ENCODE measurements at places on chromosomes 5 and 9. TPM values are rescaled to one million over a fixed set of nuclear protein-coding genes. Genes with fewer than 3 reads are reported as not detected.

DNA sequence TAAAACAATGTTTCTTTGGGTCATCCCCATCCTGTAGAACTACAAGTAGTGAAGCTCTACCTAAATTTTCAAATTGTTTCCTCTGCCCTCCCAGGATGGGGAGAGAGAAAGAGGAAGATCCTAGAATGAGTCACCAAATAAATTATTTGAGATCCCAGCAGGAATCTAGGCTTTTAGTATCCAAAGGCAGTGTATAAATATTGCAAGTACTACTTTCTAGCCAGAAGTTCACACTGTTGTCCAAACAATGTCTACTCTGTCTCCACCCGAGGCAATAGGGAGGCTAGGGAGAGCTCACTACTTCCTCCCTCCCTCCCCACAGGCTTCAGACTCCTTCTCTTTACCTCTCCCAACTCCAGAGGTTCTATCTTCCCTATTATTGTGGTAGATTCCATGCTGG, 362.8 kb downstream of the MRPS30 start:
- no peak for DNase-seq

ZNF483 gene
- total RNA-seq = 5.6 TPM

GRCh38 chr5:345404-346195, 24.1 kb downstream of the AHRR start:
- DNase-seq = no peak

- peak; percentile 29 for DNase-seq
Observed at GRCh38 chr9:111700776-111701175, 39.4 kb downstream of the GNG10 start.

DNA sequence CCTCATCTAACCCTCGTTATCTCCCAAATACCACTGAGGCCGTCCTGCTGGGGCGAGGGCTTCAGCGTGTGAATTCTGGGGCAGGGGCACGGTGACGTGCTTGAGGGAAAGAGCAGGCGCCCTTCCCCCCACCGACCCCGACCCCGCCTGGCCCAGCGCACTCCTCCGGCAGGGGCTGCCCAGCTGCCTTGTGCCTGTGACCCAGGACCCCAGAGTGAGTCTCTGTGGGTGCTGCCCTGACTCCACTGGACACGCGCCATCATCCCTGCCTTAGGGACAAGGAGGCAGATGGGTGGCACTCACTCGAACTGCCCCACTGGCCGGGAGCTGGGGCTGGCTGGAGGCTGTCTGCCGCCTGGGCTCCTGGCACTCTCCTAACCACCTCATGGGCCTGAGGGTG, 136.2 kb upstream of the LPCAT1 start:
- DNase-seq = no peak

GRCh38 chr5:82422751-82423181, 144.6 kb upstream of the RPS23 start:
- DNase-seq = peak; percentile 31

ABO gene
- not detected for total RNA-seq

DNA sequence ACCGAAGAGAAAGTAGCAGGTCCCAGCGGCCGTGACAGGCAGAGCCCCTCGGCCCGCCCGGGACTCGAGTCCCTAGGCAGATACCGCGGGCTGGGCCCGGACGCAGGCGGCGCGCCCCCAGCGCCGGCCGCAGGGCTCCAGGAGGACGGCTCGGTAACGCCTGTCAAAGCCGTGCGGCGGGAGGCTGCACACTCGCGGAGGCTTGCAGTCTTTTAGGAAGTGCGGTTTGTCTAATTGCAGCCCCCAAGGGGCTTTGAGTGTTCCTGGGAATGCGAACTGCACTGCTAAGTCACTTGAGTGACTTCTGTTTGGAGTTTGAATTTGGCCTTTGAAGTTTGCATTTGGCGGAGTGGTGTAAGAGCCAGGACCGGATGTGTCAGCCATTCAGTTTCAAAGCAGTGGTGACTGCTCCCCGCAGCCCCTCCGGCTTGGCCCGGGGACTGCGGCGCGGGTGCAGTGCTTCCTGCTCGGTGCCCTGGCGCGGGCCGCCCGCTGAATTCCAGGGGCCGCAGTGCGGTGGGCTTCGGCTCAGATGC, 1.3 kb downstream of the MAP3K1 start:
- peak; percentile 77 for DNase-seq

GRCh38 chr5:67793418-67793817, 422.1 kb upstream of the PIK3R1 start:
- no peak for DNase-seq

SPINK7 gene
- total RNA-seq = not detected

ARAP3 gene
- total RNA-seq = 7.7 TPM

ORM1 gene
- total RNA-seq = not detected

SHOC1 gene
- total RNA-seq = under 0.01 TPM

DNA sequence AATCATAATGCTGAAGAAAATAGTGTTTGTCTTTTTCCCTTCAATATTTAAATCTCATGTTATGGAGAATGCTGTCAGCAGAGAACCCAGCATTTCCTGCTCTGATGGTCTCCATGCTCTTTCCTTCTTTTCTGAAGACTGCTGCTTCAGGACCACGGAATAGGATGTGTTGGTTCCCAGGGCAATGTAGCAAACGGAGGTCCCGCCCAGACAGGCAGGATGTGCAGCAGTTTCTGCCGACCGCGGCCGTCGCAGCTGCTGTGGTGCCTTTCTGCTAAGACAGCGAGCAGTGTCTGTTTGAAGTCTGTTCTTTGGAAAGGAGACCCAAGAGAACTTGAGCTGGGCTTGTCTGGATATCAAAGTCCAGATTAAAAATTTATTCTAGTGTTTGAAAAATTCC, 654.3 kb downstream of the CCDC171 start:
- peak; percentile 68 for DNase-seq

DNA sequence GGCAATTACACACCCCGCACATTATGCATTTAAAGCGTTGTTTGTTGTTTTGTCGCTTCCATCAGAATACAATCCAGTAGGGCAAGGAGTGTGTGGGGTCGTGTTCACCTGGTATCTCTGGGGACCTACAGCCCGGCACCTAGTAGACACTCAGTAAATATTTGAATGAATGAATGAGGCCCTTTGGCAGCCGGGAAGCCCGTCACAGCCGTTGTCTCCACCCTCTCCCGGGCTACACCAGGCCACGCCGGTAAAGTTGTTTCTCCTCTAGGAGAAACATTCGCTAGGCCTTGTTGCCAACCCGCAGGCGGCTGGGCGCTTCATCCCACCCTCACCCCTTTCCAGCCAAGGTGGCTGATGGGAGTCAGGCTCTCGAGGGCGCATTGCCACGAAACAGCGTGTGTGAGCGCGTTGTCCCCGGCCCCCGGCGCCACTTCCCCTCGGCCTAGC, 876 bp upstream of the JAK2 start:
- DNase-seq = no peak

DNA sequence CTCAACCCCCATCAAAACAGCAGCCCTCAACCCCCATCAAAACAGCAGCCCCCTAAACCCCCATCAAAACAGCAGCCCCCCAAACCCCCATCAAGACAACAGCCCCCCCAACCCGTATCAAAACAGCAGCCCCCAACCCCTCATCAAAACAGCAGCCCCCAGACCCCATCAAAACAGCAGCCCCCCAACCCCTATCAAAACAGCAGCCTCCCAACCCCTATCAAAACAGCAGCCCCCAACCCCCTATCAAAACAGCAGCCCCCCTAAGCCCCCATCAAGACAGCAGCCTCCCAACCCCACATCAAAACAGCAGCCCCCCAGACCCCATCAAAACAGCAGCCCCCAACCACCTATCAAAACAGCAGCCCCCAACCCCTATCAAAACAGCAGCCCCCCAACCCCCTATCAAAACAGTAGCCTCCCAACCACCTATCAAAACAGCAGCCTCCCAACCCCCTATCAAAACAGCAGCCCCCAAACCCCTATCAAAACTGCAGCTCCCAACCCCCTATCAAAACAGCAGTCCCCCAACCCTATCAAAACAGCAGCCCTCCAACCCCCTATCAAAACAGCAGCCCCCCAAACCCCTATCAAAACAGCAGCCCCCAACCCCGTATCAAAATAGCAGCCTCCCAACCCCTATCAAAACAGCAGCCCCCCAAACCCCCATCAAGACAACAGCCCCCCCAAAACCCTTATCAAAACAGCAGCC, 1.2 kb downstream of the TPPP start:
- DNase-seq = no peak

DNA sequence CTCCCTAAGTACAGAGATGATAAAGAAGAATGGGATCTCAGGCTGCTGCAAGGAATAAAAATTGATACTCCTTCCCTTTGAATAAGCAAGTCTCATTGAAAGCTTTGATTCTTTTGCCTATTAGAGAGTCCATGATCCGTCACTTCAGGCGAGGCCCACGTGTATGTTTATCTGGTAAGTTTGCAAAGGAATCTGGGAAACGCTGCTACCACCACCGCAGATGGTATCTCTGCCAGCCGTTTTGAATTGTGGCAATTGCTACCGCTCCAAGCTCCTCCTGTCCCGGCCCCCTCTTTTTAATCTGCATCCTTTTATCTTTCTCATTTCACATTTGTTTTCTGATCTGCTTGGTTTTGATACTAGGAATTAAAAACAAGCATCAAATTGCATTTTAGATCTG, 42.9 kb upstream of the GRIA1 start:
- DNase-seq = no peak

GRCh38 chr5:147465747-147466146, 44.1 kb downstream of the DPYSL3 start:
- no peak for DNase-seq

DNA sequence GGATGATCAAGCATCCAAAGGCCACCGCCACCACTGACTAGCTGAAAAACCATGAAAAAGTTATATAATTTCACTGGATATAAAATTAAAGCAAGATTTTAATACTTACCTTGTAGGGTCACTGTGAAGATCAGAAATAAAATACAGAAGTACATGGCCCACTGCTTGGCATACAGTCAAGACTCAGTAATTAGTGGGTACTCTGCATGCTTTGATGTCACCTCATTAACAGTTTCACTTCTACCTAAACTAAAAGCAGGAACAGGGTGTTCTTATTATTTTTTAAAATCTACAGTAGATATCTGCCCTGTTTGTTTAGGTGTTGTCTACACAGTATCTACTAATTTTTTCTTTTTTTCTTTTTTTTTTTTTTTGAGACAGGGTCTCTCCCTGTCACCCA, 66.4 kb downstream of the NFIB start:
- DNase-seq = no peak

GRCh38 chr5:152462021-152462721, 57.1 kb upstream of the NMUR2 start:
- DNase-seq = no peak

DNA sequence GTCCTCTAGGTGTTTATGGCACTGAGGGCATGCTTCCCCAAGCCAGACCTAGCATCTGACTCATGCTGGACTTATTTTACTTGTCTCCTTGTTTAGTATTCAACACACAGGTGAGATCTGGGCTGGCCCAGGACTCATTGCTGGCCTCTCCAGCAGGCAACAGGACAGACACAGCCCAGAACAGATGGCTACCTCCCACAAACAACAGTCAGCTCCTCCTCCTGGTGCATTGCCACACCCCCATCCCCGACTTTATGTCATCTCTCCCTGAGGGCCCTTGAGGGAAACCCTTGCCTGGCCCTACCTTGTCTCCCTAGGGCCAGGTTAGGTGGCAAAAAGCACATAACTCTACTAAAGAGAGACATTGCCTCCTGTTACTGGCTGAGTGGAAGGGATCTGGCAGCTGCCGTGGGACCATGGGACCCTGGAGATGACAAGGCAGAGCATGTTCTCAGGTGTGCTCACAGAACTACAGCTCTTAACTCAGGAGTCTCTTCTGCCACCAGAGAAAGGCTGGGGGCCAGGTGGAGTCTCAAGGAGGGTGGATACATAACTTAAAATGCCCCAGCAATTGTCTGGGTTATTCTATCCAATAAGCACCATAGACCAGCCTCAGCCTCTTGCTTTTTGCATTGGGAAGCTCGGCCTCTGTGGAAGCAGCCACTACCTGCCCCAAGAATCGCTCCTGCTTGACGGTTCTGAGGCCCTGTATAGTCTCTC, 2.3 kb downstream of the ACSL6 start:
- DNase-seq = no peak

DNA sequence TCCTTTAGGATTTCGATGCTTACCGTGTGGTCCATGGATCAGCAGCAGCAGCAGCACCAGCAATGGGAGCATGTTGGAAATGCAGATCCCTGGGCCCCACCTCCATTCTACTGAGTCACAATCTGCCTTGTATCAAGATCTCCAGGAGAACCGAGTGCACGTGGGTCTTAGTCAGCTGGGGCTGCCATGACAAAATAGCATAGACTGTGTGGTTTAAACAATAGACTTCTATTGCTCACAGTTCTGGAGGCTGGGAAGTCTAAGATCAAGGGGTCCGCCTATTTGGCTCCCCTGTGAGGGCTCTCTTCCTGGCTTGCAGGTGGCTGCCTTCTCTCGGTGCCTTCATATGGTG, 1.3 kb upstream of the PROP1 start:
- no peak for DNase-seq

- no peak for DNase-seq
Observed at GRCh38 chr5:33346534-33346933, 94.2 kb upstream of the TARS1 start.

DNA sequence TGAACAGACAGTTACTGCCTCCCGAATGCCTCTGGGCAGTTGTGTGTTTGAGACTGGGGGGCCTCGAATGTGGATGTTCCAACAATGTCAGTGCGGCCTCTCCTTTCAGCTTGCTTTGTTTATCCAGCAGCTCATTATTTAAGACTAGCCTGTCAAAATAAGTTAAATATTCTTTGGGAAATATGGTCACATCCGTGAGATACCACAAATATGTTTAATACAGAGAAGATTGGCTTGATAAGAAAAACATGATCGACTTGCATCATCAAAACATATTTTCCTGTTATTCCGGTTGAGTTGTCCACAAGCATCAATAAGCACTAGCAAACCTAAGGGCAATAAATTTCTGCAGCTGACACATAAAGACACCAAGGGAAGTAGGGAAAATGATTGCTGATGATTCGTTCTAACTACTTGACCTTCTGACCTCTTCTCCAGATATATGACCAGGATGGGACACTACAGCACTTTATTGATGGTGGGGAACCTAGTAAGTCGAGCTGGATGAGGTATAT, 66.5 kb downstream of the PRDM6 start:
- DNase-seq = peak; percentile 41

GRCh38 chr5:176768174-176768970, 42.0 kb upstream of the UNC5A start:
- no peak for DNase-seq

DNA sequence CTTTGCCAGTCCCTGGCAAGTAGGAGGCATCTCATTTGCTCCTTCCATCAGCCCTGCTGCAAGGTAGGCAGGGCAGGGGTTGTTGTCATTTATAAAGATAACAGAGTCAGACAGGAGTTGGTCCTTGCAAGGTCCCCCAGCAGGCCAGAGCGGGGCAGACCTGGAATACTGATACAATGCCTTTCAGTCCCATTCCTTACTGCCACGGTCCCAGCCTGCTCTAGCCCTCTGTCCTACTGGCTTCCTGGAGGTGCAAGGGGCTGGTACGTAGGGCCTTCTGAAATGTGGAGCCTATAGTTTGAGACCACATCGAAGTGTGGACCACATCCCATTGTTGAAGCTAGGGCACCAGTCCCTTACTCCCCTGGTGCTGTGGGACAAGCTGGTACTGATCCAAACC, 42.8 kb upstream of the PITX1 start:
- no peak for DNase-seq

- no peak for DNase-seq
Observed at GRCh38 chr5:107806271-107806670, 135.5 kb upstream of the EFNA5 start.

Data from fibroblast of villous mesenchyme (primary cell).